ENCODE measurements at places on chromosomes 3 and 15.

- no peak for DNase-seq
Observed at GRCh38 chr15:35047528-35047927, 37.6 kb downstream of the NANOGP8 start.

DNA sequence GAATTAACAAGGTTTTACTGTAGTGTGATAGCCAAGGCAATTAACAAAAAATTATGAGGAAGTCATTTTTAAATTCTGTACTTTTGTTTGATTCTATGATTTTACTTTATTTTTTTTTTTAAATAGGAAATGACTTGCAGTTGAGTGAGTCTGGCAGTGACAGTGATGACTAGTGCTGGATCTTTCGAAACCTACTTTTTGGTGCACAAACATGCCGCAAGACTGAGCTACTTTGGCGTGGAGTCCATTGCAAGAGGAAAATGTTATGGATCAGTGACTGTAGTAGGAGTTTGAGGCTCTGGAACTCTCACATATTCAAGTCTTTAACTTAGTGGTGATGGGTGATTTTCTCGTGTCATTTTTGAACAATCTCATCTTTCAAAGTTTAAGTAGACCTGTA lies 11.6 kb downstream of the EAF1 start:
- no peak for DNase-seq

- DNase-seq, result no peak
Observed at GRCh38 chr15:25686780-25687179, 176.3 kb downstream of the ATP10A start.

DNA sequence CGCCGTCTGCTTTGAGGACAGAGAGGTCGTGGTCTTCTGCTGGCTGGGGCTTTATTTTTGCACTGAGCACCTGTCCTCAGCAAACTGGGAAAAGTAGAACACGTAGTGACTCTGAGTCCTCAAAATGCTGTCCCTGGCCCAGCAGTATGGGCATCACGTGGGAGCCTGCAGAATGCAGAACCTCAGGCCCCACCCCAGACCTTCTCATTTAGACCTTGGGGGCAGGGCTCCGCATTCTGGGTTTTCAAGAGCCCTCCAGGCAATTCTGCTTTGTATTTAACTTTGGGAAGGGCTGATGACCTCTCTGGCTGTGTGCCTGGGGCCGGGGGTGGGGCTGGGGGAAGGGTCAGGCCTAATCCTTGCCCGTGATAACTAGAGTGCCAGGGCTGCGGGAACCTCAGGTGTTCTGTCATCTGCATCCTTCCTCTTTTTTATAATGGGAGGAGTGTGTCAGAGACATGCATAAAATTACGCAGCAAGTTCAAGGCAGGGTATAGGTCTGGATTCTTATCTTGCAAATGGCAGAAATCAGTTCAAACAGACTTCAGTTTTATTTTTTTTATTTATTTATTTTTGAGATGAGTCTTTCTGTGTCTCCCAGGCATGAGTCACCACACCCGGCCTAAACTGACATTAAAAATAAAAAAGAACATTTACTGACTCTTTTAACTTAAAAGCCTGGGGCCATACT lies 11.1 kb downstream of the SLC6A6 start:
- DNase-seq, result no peak

DNA sequence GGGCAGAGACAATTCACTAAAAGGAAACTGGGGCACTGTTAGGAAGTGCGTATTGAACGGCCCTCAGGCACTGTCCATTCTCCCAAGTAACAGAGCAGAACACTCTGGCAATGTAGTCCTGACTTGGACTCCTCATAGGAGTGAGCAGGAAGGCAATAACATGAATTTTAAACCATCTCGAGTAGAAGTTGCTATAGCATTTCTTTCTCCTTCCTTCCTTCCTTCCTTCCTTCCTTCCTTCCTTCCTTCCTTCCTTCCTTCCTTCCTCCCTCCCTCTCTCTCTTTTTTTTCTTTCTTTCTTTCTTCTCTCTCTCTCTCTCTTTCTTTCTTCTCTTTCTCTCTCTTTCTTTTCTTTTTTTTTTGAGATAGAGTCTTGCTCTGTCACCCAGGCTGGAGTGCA lies 46.4 kb upstream of the TRA2B start:
- DNase-seq, result no peak

GRCh38 chr3:71389911-71390573 lies 193.5 kb downstream of the FOXP1 start:
- no peak for DNase-seq

GRCh38 chr3:115655761-115656282 lies 32.5 kb downstream of the GAP43 start:
- no peak for DNase-seq

DNA sequence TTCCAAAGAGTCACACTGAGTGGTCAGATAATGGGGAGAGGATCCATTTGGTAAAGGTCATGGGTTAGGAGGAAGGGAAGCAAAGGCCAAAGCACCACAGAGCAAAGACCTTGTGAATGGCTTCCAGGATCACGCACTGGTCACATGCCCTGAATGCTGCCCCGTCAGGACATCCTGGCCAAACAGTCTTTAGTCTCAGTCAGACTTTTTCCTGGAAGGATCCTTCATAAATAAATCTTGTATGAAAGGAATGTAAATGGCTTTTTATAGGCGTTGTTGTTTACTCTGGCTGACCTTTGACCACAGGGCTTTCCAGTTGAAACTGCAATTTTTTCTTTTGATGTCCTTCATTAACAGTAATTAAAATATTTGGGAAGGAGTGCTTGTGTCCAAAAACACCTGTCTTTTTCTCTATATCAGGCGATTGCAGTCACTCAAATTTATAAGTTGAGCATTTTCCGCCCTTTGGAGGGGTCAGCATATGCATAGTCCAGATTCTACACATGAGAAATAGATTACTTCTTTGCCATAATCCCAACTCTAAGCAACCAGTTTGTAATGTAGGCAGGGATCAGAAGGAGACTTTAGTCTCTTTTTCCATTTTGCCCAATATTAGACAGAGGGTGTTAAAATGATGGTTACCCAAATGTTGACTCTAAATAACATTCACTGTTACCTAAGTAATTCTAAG lies 48.4 kb downstream of the CHAC1 start:
- no peak for DNase-seq

DNA sequence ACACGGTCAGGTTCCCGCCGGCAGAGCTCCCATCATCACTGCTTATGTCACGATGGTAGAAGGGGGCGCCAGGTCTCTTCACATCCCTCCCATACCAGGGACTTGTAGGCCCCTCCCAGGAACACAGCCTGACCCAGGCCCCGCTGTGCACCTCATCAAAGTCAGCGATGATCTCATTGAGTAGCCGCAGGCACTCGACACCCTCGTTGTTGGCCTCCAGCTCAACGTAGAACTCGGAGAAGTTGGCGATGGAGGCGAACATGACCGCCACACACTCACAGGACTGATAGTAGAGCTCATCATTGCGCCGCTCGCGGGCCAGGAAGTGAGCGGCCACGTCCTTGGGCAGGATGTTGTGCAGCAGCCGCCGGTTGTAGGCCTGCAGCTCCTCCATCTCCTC lies 89.2 kb downstream of the SEC22A start:
- DNase-seq, result no peak

DNA sequence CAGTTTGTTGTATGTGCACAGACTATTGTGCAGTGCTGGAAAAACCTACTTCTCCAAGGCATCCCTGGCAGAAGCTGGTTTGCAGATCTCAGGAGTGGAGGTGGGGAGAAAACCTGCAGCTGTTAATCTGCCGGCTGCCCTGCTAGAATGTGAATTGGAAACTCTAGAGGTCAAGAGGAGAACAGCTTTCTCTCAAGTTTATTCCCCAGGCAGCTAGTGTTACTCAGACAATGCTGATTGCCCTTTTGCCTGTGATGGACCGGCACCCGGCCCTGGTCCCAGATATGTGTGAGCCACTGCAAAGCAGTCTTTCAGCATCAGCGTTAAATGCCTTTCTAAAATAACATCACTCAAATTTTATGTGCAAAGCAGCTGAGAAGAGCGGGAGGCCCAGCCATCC lies 129.7 kb upstream of the TPM1 start:
- no peak for DNase-seq

- no peak for DNase-seq
Observed at GRCh38 chr3:42652251-42652610, 1.3 kb upstream of the ZBTB47 start.

GRCh38 chr15:45253330-45253729 lies 1.3 kb downstream of the SLC28A2 start:
- no peak for DNase-seq

- no peak for DNase-seq
Observed at GRCh38 chr15:33443708-33444107, 132.9 kb downstream of the RYR3 start.

GRCh38 chr3:94862703-94863102 lies 799.8 kb downstream of the NSUN3 start:
- DNase-seq, result no peak

DNA sequence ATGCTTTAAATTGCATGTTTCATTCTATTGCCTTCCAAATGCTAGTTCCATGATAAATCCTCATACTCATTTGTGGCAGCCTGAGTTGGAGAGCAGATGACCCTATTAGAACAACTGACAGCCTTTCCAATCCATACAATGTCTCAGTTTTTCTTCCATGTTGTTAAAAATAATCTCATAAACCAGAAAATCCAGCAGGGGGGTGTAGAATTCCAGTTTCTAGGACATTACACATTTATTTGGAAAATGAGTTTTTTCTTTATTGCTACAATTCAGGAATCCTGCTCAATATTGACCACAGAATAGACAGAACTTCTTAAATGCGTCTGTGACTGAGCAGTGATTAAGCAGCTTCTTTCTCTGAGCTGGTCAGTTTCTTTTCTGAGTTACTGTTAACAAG lies 174.2 kb upstream of the ATP10A start:
- no peak for DNase-seq

- DNase-seq, result no peak
Observed at GRCh38 chr15:43516801-43517353, 531 bp upstream of the MAP1A start.

DNA sequence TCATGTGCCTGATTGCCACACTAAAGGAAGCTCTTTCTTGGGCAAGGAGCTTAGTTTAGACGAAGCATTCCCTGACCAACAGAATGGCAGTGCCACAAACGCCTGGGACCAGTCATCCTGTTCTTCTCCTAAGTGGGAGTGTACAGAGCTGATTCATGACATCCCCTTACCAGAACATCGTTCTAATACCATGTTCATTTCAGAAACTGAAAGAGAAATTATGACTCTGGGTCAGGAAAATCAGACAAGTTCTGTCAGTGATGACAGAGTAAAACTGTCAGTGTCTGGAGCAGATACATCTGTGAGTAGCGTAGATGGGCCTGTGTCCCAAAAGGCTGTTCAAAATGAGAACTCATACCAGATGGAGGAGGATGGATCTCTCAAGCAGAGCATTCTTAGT lies 18.4 kb downstream of the SENP5 start:
- no peak for DNase-seq

GRCh38 chr3:189557824-189558223 lies 73.4 kb upstream of the TP63 start:
- no peak for DNase-seq

GRCh38 chr15:25690673-25691543 lies 172.2 kb downstream of the ATP10A start:
- no peak for DNase-seq

GRCh38 chr15:57326196-57326595 lies 50.1 kb upstream of the CGNL1 start:
- no peak for DNase-seq

- no peak for DNase-seq
Observed at GRCh38 chr15:44094781-44095180, 100.3 kb downstream of the FRMD5 start.

DNA sequence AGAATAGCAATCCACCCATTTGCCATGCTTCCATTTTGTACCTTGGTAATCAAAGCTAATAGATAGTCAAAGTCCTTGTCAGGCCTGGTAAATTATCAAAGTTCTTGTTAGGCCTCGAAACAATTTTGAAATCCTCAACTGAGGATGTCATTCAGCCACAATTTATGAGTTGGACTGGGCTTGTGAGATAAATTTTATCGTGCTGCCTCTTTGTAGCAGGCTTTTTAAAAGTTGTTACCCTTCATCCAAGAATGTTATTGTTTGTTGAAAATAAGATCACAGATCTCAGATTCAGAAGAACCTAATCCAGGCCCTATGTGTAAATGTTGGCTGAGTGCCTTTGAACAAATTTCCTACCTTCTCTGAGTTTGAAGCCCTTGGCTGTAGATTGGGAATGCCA lies 143.3 kb upstream of the PROK2 start:
- no peak for DNase-seq

GRCh38 chr3:183688874-183689273 lies 8.7 kb upstream of the YEATS2 start:
- DNase-seq, result no peak

DNA sequence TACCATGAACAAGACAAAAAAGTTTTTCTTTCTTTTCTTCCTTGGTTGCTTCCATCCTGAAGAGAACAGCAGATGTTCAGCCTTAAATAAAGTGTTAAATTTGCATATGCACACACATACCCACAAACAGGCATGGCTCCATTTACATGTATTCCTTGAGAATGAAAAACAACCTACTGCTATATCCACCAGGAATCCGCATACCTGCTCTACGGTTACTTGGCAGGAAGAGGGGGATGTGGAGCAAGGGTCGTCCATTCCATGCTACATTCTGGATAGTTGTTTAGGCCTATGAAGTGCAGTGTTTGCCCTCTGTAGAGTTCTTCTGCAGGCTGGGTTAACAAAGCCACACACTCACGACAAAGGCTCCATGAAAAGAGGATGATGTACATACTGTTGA lies 322.8 kb downstream of the KCNH8 start:
- DNase-seq, result no peak

DNA sequence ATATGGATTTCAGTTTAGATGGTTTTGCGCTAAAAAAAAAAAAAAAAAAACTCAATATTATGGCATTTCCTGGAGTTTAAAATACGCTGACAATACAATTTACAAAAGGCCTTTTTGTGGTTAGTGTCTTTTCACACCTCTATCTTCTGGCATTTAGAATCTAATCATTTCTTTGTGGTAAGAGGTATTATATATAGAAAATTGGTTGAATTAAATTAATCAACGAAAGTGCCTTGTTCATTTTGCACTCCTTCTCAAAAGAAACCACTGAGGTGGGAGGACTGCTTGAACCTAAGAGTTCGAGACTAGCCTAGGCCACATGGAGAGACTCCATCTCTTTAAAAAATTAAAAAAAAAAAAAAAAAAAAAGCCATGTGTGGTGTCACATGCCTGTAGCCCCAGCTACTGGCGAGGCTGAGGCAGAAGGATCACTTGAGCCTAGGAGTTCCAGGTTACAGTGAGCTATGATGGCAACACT lies 90.0 kb upstream of the ICE2 start:
- no peak for DNase-seq

DNA sequence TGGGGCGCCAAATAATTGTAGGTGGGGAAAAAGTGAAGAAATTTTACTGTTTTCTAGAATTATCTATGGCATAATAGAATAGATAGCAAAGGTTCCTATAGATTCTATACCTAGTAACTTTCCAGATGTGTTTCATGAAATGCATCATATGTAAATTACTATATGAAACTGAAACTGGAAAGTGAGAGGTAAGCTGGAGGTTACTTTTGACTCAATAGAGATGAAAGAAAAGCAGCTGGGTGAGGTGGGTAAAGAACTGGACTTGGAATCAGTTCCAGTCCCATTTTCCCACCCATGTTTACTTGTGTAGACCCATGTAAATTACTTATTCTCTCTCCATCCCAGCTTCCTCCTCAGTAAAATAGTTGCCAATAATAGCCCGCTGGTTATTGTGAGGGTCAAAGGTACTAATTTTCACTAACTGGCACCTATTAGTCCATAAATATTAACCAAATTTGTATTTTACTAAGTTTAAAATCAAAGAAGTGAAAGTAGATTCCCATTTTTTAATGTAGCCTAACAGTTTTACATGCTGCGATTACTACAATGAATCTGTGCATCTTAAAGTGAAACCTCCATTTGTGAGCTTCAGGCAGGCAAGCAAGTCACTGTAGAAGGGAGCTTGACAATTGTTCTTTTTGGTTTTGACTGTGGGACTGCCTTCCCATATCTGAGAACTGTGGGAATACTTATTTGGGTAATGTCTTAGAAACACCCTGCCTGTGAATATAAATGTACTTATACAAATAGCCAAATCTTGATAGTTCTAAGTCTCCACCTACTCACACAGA lies 312.1 kb downstream of the SLC9A9 start:
- no peak for DNase-seq
